ENCODE measurements at places on chromosomes 13 and 19. TPM values are rescaled to one million over a fixed set of nuclear protein-coding genes. Genes with fewer than 3 reads are reported as not detected.

PRRG2 gene
- 1.8 TPM for total RNA-seq

ZNF667 gene
- 0.24 TPM for total RNA-seq

NCAN gene
- not detected for total RNA-seq

PCP2 gene
- total RNA-seq = 2.9 TPM

EDNRB gene
- total RNA-seq = not detected

All from activated naive CD4-positive, alpha-beta T cell treated with anti-CD3 and anti-CD28 coated beads, Interleukin-2, amount 10 ng/mL, durations not matched to agents 5 hours and 36 hours (primary cell).